A673 (cell line): ENCODE measurements at places on chromosomes 11 and 22.

DNA sequence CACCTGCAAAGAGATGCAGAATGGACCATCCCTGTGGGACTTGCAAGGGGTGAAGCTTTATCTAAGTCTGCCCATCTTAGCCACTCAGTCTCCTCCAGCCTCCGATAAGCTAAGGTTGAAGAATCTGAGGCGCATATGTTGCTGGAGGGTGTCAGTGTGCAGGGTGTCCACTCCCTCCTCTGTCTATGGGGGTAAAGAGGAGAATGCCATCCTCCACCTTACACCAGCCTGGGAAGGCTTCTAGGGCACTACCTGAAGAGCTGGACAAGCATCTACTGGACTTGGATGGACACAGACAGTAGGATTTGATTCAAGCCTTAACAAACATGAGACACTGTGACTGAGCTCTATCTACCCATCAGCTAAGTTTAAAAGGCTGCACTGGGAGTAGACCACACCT is 46.5 kb downstream of the TMEM123 start:
- DNase-seq = no peak

GRCh38 chr11:101718402-101718801 is 134.6 kb upstream of the TRPC6 start:
- peak; percentile 14 for DNase-seq

- DNase-seq = no peak
These were observed 27.1 kb downstream of the KCNQ1OT1 start for GRCh38 chr11:2672553-2673249.

DNA sequence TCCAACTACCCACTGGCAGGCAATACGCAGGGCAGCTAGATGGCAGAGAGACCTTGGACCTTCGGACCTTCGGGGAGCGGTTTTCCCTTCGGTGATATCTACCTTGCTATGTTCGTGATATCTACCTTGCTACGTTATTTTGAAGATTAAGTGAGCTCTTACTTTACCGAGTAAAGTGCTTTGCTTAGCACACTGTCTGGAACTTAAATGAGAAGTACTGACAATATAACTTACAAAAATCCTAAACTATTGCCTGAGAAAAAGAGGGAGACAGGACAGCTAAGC is 1.0 kb upstream of the PRDM10 start:
- DNase-seq = no peak

- peak; percentile 89 for DNase-seq
These were observed 8.1 kb upstream of the DGKZ start for GRCh38 chr11:46338988-46339666.

DNA sequence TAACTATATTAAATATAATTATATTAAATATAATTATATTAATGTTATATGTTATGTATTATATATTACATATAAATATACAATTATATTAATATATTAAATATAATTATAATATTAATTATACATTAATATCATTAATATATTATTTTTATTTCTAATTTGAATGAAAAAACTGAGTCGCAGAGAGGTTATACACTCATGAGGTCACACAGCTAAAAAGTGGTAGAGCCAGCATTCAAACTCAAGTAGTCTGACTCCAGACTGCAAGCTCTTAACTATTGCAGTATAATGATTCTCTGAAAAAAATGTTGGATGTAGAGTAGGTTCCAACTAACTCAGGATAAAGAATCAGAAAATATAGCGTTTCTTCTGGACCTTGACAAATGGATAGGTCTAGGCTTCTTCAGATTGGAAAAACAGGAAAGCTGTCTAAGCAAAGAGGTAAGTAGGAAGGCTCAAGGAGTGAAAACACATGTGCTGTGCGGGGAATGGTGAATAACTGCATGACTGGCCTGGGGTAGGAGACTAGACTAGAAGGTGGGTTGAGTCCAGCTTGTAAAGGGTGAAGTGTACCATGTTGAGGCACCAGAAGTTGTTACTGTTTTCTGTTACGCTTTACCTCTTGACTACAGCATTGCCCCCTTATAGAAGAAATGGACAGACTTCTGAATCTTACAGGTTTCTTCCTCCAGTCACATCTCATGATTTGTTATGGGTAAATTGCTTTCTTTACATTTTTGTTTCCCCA is 80.3 kb downstream of the TRIM44 start:
- DNase-seq = no peak

DNA sequence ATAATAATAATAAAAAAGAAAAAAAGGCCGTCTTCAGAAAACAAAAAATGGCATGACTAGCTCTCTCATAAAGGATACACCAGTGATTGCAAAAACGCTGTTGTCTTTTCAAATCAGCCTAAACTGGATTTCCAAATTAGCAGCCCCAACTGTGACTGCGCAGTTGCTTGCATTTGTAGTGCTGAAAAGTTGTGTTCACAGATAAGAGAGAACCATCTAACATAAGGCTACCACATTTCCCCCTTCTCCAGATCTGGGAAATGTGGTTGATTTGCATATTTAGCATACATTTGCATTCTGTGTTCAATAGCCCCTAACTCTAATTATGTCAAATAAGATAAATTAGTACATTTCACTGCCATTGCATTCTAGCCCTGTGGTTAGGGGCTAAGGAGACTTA is 650.7 kb downstream of the OPCML start:
- DNase-seq = no peak

DNA sequence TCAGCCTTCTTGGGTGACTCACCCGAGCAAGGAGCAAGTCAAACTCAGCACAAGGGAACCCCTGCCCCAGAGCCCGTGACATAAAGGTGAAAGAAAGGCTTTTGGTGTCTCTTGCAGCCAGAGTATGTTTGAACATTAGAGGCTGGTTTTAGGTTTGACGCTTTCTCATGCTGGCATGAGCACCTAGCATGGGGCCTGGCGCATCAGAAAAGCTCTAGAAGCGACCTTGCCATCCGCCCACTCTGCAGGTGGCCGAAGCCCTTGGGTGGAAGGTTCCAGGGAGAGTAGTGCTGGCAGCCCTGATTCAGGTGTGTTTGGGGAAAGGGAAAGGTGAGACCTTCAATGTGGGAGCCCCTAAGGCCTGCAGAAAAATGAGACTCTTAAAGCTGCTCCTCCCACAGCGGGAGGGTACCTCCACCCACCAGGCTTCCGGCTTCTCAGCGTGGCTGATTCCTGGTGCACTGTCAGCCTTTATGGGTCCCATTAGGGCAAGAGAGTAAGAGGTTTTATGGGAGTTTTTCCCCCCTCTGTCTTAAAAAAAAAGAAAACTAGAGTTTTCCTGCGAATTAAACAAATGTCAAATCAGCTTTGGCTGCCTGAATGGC is 88.4 kb downstream of the GRIK4 start:
- peak; percentile 83 for DNase-seq

GRCh38 chr11:73384872-73385689 is 8.9 kb downstream of the RELT start:
- no peak for DNase-seq

DNA sequence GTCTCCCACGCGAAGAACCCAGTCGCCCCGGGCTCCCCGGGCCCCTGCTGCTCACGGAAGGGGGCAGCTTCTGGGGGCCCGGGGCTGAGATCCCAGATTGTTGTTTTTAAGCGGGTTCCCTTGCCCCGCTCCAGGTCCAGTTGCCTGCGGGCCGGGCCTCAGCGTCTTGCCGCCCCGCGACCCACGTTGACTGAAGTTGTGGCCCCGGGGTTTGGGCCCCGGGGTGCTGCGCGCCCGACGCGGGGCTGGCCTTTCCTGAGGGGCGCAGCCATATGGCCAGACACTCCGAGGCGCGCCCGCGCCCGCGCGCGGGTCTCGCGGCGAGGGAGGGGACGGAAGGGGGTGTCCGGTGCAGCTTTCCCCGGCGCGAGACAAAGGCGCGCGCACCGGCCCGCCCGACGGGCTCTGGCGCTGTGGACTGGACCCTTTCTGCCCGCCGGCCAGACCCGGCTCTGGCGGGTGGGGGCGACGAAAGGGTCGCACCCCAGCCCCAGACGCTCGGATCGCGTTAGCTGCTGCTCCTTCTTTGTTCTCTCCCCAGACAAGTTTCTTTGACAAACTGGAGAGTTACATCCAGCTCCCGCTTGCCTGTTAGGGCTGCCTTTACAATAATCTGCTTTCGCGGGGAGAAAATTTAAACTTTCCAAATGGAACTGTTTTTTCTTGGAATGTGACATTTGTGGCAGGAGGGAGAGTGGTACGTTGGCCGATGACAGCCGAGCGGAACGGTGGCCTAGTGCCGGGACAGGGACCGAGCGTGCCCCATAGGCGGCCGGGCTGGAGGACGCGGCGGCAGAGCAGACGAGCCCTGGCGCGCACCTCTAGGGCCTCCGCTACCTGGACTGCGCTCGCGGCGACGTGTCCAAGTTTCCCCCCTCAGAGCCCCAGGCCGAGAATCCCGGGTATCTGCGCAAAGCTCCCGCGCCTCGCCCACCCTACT is 716 bp downstream of the AMOTL1 start:
- peak; percentile 41 for DNase-seq

DNA sequence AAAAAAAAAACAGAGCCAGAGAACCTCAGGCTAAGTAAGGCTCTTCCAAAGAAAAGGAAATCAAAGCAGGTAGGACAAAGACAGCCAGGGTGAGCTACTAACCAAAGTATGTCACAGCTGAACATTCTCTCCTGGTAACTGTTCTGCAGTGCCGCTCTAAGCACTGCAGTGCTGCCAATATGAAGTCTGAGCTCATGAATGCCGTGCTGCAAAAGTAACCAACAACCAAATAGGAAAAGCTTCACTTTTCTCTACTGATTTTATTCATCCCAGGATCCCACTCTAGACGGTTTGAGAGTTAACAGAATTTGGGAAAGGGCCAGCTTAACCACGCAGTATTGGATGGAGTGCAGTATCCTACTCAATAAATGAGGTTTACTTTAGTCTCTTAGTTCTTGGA is 3.5 kb downstream of the SIK3 start:
- DNase-seq = no peak

GRCh38 chr11:64316672-64317324 is 561 bp downstream of the TRMT112 start:
- no peak for DNase-seq

GRCh38 chr11:19642185-19643158 is 70.2 kb upstream of the NAV2 start:
- no peak for DNase-seq
